ENCODE measurements at places on chromosomes 3 and 15.
A peak's percentile ranks its signal among the peaks of the same experiment; 100 is the strongest.

- no peak for DNase-seq
Measured at GRCh38 chr3:98846101-98846500, 55.4 kb downstream of the DCBLD2 start.

- DNase-seq = no peak
Measured at GRCh38 chr15:27084844-27085243, 113.9 kb downstream of the GABRG3 start.

DNA sequence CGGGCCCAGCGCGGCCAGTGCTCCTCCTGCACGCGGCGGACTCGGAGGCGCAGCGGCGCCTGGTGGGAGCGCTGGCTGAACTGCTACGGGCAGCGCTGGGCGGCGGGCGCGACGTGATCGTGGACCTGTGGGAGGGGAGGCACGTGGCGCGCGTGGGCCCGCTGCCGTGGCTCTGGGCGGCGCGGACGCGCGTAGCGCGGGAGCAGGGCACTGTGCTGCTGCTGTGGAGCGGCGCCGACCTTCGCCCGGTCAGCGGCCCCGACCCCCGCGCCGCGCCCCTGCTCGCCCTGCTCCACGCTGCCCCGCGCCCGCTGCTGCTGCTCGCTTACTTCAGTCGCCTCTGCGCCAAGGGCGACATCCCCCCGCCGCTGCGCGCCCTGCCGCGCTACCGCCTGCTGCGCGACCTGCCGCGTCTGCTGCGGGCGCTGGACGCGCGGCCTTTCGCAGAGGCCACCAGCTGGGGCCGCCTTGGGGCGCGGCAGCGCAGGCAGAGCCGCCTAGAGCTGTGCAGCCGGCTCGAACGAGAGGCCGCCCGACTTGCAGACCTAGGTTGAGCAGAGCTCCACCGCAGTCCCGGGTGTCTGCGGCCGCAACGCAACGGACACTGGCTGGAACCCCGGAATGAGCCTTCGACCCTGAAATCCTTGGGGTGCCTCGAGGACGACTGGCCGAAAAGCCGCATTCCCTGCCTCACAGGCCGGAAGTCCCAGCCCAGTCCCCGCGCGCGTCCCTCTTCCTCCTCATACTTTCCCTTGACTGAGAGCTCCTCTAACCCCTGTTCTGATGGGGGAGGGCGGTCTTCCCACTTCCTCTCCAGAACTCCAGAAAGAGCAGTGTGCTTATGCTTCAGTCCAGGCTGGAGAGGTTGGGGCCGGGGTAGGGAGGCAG, 1.4 kb upstream of the IL17RC start:
- peak; percentile 40 for DNase-seq

DNA sequence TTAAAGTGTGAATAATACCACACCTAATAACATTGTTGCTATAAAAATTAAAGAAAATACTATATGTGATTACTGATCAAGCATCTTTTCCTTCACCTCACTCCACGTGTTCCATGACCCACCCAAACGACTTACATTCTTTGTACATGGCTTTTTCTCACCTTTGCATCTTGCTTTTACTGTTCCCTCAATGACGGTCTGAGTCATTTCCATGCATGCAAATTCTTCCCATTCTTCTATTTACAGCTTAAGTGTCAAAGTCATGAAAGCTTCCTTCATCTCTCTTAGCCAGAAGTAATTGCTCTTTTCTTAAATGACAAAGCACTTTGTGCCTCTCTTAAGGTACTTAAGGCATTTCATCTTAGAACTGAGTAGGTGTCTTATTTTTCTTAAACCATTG, 64.0 kb downstream of the GREM1 start:
- DNase-seq = peak; percentile 15

DNA sequence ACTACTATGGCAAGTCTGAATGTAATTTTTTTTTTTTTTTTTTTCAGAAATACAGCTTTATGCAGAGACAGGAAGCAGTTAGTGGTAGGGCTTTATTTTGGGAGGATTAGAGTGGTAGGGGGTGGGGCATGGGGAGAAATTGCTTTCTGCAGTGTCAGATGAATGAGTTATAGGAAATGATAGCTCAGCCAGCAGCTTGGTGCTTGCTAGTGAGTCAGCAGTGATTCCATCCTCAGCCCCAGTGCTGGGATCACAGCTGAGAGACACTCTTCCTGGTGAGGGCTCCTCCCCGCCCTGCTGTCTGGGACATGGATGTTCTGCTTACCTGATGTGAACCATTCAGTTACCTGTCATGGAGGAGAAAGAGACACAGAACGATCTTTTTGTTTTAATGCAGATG, 39.6 kb downstream of the SEMA6D start:
- peak; percentile 84 for DNase-seq

- DNase-seq = no peak
Measured at GRCh38 chr3:21835264-21835663, 84.3 kb upstream of the ZNF385D start.

GRCh38 chr15:48089702-48090101, 31.1 kb upstream of the SLC24A5 start:
- DNase-seq = no peak

GRCh38 chr3:150177673-150178381, 207.1 kb upstream of the PFN2 start:
- DNase-seq = peak; percentile 14

GRCh38 chr3:8320711-8321458, 180.7 kb upstream of the LMCD1 start:
- no peak for DNase-seq

DNA sequence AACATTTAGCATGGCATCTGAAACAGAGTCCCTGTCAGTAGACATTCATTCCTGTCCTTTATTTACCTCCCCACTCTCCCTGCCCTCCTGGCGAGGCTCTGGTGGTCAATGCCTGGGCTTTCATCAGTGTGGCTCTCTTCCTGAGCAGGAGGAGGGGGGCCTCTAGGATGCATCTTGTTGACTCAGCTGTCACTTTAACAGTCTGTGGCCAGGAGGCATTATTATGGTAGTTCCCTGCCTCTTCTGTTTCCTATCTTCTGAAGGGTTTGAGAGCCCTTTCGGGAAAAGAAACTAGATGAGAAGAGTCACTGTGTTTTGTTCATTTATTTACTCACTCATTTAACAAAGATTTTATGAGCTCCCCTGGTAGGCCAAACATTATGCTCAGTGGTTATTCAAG, 2.4 kb upstream of the PPP1R14D start:
- no peak for DNase-seq

DNA sequence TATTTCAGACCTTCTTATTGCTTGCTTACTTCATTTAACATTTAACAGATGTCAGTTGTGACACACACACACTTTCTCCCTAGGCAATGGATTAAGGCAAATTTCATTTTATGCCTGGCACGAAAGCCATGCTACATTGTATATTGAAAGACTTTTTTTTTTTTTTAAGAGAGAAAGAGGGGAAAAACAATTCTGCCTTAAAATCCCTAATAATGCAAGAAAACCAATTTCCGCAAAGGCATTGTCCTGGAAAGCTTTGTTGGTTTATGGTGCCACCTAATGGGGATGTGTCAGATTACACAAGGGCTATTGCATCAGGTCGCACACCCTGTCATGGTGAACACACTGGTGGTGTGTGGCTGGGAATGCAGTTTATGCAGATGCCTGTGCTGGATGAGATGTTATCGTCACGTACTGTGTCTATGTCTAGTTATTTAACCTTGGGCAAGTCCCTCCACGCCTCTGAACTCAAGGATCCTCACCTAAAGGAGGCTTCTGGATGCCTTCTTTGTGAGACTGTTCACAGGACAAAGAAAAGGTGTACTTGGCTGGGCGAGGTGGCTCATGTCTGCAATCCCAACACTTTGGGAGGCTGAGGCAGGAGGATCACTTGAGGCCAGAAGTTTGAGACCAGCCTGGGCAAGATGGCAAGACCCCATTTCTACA, 37.3 kb upstream of the RFTN1 start:
- peak; percentile 87 for DNase-seq

- peak; percentile 4 for DNase-seq
Measured at GRCh38 chr3:161914703-161915417, 418.3 kb downstream of the OTOL1 start.

GRCh38 chr15:38843051-38843501, 278.5 kb upstream of the RASGRP1 start:
- no peak for DNase-seq

- no peak for DNase-seq
Measured at GRCh38 chr15:90860942-90861675, 7.3 kb upstream of the FURIN start.

DNA sequence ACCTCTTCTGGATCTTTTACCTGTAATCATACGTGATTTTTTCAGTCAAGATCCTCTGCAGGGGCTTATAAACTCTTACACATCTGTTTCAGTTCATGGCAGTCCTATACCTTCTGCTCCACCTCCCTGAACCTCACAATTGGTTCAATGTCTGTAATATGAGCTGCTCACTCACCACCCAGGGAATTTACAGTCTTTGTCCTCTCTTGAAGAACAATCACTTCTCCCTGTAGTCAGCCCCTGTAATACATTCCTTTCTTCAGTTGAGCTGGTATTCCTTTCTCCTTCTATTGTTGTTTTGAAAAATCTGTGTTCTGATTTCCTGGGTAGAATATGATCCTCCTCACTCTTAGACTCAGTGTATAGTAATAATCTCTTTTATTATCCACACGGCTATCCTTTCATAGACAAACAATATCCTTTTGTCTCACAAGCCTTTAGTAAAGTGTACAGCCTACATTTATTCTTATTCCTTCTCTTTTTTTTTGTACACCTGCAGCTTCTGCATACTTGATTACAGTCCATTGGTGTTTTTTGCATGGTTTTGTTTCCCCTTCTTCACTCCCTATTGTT, 101.8 kb downstream of the NECTIN3 start:
- no peak for DNase-seq

GRCh38 chr3:71055257-71056001, 528.1 kb downstream of the FOXP1 start:
- DNase-seq = no peak

DNA sequence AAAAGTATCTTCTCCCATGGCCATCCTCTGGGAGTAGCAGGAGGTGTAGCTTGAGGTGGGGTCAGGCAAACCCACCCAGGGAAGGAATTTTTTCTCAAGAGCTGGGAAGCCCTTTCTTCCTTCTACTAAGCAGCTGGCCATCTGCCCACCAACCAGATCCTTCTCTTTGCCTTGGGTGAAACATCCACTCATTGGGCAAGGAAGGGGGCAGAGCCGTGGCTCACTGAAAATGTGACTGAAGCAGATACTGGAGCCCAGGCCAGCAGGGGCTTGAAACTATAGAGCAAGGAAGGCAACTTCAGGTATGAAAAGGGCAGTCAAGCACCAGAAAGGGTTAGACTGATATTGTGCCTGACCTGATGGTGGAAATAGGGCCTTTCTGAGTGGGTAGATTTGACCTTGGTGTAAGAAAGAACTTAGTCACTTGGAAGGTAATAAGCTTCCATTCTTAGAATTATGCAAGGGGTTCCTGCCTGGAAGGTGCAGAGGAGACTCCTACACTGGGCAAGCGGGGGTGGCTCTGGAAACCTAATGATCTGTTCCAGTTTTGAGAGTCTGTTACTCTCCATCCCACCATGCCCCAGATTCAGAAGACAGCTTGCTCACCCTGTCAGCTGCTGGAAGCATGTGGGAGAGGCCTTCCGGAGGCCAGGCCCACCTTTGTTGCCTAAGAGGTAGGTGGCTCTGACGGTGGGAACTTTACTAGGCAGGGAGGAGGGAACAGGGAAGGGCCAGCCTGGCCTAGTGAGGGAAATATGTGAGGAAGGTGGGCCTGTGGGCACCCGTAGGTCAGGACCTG, 22.0 kb upstream of the PLA2G4E start:
- no peak for DNase-seq

GRCh38 chr3:177426878-177427495, 229.7 kb upstream of the TBL1XR1 start:
- no peak for DNase-seq

GRCh38 chr3:182837855-182838454, 44.7 kb downstream of the ATP11B start:
- DNase-seq = peak; percentile 16

- no peak for DNase-seq
Measured at GRCh38 chr3:180223268-180223667, 186.5 kb upstream of the PEX5L start.

DNA sequence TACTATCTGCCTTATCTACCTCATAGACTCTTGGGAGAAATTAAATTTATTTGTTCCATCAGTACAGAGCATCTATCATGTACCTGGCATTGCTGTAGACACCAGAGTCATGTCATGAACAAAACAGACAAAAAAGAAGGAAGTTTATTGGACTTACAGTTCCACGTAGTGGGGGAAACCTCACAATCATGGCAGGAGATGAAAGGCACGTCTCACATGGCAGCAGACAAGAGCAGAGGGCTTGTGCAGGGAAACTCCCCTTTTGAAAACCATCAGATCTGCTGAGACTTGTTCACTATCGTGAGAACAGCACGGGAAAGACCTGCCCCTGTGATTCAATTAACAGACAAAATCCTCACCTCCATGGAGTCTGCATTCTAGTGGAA, 25.6 kb upstream of the ACAP2 start:
- DNase-seq = no peak

DNA sequence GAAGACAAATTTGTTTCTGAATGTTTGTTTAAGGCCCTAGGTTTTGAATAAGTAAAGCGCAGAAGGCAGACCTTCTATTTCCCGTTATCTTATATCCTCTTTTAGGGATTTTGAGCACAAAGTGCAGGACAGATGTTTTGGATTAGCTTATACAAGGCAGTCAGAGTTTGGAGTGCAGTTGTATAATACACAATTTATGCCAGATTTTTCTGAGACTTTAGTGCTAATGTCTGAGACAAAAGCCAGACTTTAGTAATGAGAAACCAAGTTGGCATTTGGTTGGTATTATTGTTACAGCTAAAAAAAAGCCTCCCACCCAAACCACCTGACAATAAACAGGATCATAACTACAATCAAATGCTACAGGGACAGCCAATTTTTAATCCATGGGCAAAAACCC, 309.9 kb upstream of the SATB1 start:
- DNase-seq = no peak

Measured in kidney capillary endothelial cell (primary cell).